Activated gamma-delta T cell (primary cell): ENCODE measurements at places on chromosomes 1 and 21.

- no peak for DNase-seq
Observed at GRCh38 chr21:32545948-32546441, 39.3 kb downstream of the TCP10L start.

GRCh38 chr1:108742253-108742652 lies 4.2 kb upstream of the STXBP3 start:
- no peak for DNase-seq

DNA sequence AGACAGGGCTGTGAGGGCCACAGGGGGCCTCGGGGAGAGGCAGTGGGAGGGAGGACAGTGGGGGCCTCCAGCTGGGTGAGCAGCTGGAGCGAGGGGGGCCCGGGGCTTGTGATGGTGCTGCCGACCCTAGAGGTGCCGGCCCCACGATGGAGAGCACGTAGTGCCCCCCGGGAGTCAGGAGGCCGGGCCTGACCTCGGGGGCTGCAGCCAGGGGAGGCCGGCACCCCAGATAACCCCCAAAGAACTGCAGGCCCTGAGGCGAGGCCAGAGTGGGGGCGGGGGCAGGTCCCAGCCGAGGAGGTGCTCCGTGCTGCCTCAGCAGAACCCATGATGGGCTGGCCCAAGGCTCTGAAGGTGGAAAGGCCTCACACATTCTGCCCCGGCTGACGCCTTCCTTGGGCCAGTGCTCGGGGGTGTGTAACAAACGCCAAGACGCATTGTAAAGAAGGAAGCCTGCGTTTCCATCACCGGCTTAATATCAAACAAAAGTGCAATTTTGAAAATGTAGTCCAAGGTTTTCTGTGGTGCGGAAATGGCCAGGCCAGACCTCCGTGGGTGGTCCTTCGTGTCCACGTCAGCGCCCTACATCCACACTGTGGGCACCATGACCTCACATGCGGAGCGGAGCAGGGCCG lies 55.2 kb downstream of the COL6A1 start:
- no peak for DNase-seq

DNA sequence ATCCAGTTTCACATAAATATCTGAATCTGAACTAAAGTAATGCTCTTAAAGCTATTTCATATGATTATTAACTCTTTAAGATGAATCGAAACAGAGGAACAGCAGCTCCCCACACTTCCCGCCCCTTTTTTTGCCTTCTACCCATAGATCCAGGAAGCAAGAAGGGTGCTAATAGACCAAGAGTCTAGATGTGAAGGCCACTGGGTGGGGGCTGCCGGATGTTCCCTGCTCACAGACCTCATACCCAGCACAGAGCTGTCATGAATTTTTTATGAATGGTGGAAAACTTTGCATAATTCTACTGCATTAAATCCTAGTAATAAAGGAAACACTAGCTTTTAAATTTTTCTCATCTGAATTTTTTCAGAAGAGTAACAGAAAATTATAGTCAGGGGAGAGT lies 283.9 kb upstream of the SGIP1 start:
- DNase-seq = no peak

- DNase-seq = peak; percentile 76
Observed at GRCh38 chr1:203273206-203273868, 32.0 kb upstream of the BTG2 start.

DNA sequence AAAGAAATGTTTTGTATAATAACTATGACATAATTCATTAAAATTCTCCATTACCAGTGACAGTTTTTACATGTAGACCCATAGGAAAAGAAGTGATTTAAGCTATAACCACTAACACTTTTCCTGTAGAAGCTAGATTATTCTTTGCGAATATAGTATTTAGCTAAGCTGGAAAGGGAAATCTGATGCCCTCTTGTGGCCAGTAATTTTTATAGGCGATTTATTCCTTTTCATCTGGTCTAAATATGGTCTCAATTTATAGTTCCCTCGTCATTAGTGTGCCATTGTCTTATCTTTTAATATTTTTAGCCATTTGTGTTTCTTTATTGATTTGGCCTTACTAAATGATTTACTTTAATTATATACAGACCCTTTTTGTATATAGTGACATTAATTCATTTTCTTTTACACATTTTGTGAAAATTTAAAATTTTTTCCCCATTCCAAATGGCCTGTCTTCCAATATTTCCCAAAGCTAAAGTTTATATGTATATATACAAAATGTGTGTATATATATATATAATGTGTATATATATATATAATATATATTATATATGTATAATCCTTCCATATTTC lies 26.7 kb downstream of the BTG3 start:
- no peak for DNase-seq

- DNase-seq = no peak
Observed at GRCh38 chr1:234132795-234133194, 228.3 kb downstream of the SLC35F3 start.
